Activated T-helper 1 cell treated with Interleukin-2 at 50 U/mL for 16 hours (primary cell): ENCODE measurements at places on chromosomes 5 and 9.
A peak's percentile ranks its signal among the peaks of the same experiment; 100 is the strongest.

GRCh38 chr9:4604678-4605095, 57.4 kb upstream of the PLPP6 start:
- peak; percentile 20 for DNase-seq

DNA sequence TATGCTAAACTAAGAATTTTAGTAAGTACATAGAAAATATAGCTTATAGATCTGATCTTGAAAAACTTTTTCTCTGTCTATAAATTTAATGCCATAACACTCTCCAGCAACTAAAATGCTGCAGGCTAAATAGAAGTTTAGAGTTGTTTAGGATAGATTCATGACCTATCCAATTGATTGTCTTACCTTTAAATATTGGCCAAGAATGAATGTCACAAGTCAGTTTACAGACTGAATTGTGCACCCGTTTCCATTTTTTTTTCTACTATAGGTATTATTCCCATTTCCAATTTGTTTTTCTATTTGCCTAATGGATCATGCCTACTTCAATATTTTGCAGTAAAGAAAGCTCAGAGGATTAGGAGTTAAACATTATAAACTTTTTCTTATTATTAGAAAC, 129.5 kb downstream of the MLLT3 start:
- DNase-seq, result no peak

GRCh38 chr9:74333384-74334032, 163.6 kb upstream of the RORB start:
- no peak for DNase-seq

GRCh38 chr9:136666372-136667213, 3.9 kb downstream of the EGFL7 start:
- DNase-seq, result no peak
